ENCODE measurements at places on chromosomes 2 and 18.

DNA sequence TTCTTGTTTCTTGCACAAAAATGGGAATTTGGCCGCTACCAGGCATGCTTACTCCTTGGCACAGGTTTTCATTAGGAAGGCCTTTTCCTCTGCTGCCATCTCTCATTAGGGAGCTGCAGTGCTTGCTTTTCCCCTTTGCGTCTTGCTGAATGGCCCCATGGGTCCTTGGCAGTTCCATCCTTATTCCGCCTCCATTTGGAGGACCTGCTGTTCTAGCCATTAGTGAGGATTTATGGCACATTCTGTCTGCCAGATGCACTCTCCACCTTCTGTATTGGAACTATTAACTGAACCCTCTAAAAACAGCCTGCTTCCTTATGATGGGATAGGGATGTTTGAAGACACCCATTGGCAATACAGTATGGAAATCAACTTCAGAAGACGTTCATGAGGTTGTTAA is 103.5 kb upstream of the NOSTRIN start:
- DNase-seq, result no peak

DNA sequence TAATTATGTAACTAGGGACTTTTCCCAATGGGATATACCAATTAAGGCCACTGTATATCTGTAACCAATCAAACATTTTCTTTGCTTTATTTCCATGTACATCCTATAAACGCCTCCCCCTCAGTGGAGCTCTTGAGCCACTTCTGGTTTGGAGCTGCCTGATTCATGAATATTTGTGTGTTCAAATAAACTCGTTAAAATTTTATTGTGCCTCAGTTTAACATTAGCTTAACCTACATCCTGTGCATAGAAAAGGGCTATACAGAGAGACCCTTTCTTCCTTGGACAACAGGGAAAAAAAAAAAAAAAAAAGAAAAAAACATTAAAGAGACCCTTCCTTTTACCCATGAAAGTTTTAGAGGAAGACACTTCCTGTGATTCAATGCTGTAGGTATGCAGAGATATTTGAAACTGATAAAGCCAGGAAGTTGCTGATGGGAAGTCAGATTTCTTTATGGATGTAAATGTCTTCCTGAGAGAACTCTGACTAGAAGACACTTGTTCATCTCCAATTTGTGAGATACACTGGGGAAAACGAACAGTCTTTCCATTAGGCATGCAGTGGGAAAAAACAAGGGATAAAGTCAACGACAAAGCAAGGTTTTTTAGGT is 614.6 kb upstream of the SOX11 start:
- DNase-seq, result no peak

DNA sequence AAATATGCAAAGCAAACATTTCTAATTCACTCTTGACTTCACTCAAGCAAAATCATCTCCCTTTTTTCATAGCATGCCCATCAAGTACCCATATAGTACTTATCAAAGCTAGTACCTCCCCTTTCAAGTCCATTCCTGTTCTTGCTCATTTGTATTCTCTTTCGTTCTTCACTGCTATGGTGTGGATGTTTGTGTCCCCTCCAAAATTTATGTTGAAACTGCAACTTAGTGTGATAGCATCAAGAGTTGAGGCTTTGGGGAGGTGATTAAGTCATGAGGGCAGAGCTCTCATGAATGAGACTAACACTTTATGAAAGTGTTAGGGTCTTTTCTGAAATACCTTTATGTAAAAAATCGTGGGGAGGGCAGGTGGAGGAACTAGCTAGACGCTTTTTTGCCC is 52.9 kb downstream of the RNU4ATAC start:
- DNase-seq, result no peak

DNA sequence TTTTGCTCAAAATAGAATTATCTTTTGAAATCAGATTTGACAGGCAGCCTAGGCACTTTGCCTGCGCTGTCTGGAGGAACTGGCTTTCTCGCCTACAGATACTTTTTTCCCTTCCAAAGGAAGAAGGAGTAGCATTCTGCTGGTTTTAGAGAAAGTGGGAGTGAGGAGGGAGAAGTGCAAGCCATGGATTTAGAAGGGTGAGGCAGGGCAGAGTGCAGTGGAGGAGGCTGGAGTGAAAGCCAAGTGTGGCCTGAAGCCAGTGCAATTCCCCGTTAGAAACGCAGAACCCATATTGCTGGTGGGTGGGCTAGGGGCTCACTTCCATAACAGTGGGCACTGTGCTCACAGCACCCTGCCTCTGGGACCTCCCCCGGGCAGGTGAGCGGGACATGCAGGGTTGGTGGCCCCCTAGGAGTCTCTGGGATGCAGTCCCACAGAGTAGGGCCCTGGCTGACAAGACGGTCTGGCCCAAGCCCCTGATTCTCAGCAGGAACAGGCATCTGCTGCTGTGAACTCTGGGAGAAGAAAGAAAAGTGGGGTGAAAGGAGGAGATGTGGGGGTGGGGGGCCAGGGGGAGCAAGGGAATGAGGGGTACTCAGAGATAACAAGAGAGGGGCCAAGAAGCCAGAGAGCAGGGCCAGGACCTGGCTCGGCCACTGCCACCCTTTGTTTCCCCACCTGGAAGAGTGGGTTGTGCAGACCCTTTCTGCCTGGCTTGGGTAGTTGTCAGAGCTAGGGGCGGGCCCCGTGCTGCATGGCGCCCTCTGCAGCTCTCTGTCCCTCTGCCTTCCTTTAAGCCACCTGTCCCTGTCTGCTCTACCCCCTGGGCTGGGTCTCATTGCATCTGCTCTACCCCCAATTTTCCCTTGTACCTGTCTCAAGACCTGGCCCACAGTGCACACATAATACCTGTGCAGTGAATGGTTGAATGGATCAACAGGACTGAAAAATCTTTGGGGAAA is 273.5 kb upstream of the HS6ST1 start:
- no peak for DNase-seq

DNA sequence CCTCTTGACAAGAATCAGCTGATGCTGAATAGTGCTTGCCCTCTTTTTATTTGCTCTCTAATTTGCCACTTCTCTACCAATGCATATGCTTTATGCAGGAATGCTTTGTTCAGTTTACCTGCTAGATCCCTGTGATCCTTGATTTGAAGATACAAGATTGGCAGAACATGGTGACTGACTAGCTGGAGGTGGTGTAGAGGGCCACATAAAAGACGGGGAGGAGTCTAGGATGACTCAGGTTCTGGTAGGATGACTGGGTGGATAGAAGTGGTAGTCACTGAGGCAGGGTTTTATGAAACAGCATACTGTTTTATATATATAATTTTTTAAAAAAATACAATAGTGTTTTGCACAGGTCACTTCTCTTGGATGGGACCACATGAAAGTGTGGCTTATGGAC is 6.3 kb upstream of the ADGRF3 start:
- peak; percentile 47 for DNase-seq

DNA sequence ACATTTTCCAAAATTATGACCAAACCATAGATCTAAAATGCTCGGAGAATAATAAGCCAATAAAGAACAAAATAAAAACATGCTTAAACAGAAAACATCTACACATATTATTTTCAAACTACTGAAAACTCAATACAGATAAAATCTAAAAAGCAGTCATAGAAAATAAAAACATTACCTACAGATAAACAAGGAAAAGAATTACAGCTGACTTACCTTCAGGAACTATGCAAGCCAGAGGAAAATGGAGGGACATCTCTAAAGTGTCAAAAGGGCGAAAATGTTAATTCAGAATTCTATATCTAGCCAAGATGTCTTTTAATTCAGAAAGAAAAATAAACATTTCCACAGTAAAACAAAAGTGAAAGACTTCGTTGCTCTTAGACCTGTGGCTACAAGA is 112.9 kb upstream of the GYPC start:
- peak; percentile 3 for DNase-seq

Data from suppressor macrophage treated with lipopolysaccharide for 4 hours (primary cell).